Hippocampal formation (tissue), 2 donors: ENCODE measurements at places on chromosomes 16 and 17.

DNA sequence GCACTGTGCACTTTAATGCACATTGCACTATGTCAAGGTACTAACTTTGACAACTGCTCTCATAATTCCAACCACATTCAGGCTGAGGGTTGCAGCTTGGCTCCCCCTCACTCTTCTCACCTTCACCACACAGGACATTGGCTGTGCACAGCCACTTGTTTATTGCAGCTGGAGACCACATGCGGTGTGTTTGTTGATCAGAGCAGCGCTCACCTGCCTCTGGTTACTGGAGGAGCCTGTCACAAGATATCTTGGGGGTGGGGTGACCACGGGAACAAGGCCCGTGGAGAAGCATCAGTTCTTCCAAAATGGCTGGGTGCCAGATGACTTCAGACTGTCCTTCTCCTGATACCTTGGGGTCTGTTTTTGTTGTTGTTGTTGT lies 10.6 kb upstream of the CCL5 start:
- no peak for DNase-seq

GRCh38 chr16:85168732-85169256 lies 56.5 kb upstream of the CIBAR2 start:
- no peak for DNase-seq

GRCh38 chr16:81319221-81319912 lies 4.6 kb downstream of the GAN start:
- DNase-seq = no peak

- no peak for DNase-seq
Measured at GRCh38 chr16:28149011-28149888, 62.5 kb downstream of the XPO6 start.

DNA sequence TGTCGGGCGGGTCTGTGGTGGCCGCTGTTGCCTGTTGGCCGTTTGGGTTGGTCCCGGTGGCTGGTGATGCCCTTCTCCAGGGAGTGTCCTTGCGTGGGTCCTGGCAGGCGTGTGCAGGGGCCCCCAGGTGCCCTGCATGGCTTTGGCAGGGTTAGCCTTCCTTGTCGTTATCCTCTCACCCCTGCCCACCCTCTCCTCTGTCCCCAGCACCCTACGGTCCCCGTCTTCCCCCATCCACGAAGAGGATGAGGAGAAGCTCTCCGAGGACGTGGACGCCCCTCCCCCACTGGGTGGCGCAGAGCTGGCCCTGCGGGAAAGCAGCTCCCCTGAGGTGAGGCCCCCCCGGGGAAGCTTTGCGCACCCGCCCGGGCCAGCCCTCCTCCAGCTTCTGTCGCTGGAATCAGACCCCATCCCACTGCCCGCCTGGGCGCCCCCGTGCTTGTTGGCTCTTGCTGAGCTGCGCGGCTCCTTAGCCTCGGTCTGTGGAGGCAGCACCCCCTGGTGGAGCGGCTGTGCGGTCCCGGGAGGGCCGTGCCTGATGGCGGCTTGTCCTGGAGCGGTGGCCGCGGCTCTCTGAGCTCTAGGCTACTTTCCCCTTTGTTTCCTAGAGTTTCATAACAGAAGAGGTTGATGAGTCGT lies 10.6 kb upstream of the NUDT16L1 start:
- DNase-seq = peak; percentile 56

DNA sequence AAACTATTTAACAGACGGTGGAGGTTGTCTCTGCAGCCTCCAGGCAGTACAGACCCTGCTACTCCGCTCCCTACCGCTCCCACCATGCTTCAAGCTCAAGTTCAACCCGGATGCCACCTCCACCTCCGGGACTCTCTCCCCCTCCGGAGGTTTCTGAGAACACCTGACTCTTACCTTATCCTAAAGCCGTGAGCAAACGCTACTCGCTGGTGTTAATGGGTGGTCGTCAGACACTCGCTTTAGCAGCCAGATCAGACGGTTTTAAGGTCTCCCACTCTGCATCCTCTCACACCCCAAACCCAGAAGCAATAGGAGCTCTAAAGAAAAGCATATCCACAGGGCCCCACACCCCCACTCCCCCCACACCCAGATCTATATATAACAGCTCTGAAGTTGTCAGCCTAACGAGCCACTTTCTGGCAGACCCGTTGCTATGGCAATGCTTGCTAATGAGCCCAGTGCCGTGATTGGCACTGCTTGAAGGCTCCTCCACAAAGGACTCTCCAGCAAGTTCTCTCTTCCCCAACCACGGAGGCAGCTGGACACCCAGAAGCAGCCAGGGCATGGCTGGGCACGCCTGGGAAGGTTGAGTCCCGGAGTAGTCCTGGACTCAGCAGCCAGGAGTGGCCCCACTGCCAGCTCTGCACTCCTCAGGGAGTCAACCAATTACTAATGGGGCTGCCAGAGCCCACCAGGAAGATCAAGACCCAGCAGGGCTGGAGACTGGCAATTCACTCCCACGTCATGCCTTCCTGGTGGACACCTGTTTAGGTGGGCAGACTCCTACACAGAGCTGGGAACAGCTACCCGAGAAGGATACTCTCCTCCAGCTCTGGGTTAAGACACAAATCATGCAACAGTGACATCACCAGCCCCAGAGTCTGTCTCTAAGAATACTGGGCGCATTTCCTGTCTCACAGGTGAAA lies 121.2 kb upstream of the RCVRN start:
- peak; percentile 67 for DNase-seq

DNA sequence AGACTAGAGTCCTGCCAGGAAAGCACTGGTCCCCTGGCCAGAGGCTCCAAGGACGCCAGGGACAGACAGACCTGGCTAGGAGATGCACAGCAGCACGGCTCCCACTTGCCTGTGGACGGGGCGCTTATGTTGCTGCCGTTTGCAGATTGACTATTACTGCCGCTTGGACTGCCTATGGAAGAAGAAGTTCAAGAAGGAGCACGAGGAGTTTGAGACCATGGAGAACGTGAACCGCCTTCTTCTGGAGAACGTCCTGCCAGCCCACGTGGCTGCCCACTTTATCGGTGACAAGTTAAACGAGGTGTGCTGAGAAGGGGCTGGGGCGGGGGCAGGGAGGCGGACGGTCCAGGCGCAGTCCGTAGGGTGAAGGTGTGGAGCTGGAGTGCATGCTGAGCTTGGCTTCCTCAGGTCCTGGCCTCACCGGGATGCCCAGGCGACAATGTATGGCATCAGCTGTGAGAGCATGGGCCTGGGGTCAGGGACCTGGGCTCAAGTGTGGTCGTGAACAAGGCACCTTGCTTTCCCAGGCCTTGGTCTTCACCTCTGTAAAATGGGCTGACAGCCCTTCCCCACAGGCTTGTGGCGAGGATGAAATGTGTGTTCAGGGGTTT lies 45.6 kb downstream of the ADCY7 start:
- no peak for DNase-seq

- DNase-seq = no peak
Measured at GRCh38 chr16:64809876-64810629, 311.8 kb downstream of the CDH11 start.

- DNase-seq = no peak
Measured at GRCh38 chr17:29956225-29956624, 14.8 kb downstream of the EFCAB5 start.

DNA sequence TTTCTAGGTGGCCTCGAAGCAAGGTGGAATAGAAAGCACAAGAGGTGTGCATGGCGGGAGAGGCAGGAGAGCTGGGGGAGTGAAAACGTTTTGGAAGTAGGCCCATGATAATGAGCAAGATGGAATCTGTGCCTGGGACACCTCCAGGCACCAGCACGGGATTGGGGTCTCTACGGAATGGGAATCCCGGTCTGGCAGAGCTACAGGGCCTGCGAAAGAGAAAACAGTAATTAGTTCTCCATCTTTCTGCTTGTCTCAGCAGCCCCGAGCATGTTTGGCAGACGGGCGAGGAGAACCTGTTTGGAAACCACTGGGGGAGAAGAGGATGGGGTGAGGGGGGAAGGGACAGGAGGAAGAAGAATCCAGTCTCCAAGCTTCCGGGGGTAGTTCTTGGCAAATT lies 258.7 kb downstream of the SOX9 start:
- DNase-seq = no peak

DNA sequence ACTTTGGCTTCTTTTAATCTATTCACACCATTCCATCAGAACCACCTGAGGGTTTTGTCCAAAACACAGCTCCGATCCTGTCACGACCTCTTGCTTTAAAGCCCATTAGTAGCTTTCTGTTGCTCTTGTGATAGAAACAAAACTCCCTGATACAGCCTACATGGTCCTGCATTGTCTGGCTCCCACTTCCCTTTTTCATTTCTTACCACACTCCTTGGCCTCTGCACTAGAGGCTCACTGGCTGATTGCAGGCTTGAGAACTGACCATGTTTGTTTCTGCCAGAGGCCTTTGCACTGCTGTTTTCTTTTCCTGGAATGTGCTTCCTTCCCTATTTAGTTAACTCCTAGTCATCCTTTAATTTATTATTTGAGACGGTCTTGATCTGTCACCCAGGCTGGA lies 23.7 kb downstream of the IST1 start:
- DNase-seq = no peak

DNA sequence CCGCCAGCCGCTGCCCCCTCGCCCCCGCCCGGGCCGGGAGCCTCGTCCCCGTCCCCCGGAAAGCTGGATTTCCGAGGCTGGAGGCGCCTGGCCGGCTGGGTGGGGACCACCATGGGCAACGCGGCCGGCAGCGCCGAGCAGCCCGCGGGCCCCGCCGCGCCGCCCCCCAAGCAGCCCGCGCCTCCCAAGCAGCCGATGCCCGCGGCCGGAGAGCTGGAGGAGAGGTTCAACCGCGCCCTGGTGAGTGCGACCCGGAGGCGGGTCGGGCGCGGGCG lies 266 bp downstream of the FMNL1 start:
- DNase-seq = no peak

- DNase-seq = no peak
Measured at GRCh38 chr16:11896486-11897176, 19.1 kb downstream of the GSPT1 start.

- DNase-seq = no peak
Measured at GRCh38 chr16:81782236-81782635, 3.1 kb downstream of the PLCG2 start.

DNA sequence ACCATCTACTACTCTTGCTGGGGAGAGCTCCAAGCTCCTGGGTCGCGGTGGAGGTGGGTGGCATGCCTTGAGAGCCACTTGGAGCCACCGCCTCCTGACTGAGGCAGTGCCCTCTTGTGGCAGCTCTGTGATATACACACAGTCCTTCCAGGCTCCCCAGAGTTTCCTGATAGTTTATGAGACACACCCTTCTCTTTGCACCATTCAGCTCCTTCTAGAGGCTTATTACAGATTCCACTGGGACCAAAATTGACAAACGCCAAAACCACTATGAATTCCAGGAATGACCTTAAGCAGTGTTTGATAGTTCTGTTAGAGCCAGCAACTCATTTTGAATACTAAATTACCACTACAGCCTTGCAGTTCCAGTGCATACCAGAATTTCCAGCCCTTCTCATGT lies 170.1 kb upstream of the CDH13 start:
- DNase-seq = peak; percentile 36

DNA sequence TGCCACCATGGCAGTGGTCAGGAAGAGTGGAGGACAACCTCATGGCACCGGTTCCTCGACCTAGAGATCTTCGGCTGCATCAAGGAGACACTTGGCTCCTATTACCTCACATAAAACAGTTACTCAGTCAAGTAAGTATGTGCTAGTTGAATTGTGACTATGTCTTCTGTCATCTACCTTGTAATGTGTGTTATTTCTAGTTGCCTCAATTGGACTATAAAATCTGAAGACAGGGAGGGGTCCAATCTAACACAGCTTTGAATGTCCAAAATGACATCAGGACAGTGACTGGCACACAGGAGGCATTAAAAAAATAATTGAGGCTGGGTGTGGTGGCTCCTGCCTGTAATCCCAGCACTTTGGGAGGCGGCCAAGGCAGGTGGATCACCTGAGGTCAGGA lies 17.2 kb downstream of the C16orf86 start:
- no peak for DNase-seq

- DNase-seq = no peak
Measured at GRCh38 chr17:74490716-74491115, 24.3 kb downstream of the CD300A start.
